ENCODE measurements at places on chromosomes 5 and 9.

GRCh38 chr9:93456504-93456903, 3.1 kb upstream of the FAM120AOS start:
- peak; percentile 71 for DNase-seq
- H3K4me3 ChIP-seq: peak overlapping the region; percentile 41
- no peaks in the 10 kb centered on the region for H3K36me3 ChIP-seq
- peak overlapping the region; percentile 68 for H3K27ac ChIP-seq
- no peaks in the 10 kb centered on the region for H3K27me3 ChIP-seq
- H3K4me1 ChIP-seq: peaks cover 76% of the 10 kb centered on the region

GRCh38 chr5:64839936-64840335, 71.2 kb downstream of the CWC27 start:
- no peak overlapping the region for H3K4me3 ChIP-seq
- DNase-seq: no peak
- peaks cover 24% of the 10 kb centered on the region for H3K36me3 ChIP-seq
- no peak overlapping the region for H3K27ac ChIP-seq

DNA sequence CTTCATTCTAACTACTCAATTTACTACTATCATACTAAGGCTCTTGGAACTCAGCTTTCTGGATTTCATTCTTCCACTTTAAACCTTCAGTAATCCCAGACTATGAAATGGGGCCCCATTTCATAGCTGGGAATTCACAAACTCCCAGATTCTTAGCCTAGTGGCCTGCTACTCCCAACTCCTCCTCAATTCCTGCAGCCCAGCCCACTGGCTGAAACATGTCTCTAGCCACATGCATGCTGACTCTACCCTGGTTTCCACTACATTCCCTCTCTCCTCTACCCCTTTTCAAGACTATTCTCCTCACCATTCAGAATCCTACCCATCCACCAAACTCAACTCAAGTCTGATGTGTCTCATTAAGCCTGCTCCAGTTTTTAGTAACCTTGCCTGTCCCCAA, 370.6 kb downstream of the BNC2 start:
- no peaks in the 10 kb centered on the region for H3K36me3 ChIP-seq
- no peak overlapping the region for H3K27ac ChIP-seq

GRCh38 chr9:92947268-92948037, at the start of gene FGD3:
Gene FGD3 (plus strand): TSS chr9:92947523. CDS start chr9:92976257, 28,734 bp downstream.
- H3K27ac ChIP-seq: no peak within 1 kb of the TSS
- H3K36me3 ChIP-seq: no peaks in the 10 kb centered on the region
- no peak for DNase-seq
- peaks cover 8% of the 10 kb centered on the region for H3K4me1 ChIP-seq
- H3K4me3 ChIP-seq: no peak within 1 kb of the TSS
- peaks cover 21% of the 10 kb centered on the region for H3K27me3 ChIP-seq

DNA sequence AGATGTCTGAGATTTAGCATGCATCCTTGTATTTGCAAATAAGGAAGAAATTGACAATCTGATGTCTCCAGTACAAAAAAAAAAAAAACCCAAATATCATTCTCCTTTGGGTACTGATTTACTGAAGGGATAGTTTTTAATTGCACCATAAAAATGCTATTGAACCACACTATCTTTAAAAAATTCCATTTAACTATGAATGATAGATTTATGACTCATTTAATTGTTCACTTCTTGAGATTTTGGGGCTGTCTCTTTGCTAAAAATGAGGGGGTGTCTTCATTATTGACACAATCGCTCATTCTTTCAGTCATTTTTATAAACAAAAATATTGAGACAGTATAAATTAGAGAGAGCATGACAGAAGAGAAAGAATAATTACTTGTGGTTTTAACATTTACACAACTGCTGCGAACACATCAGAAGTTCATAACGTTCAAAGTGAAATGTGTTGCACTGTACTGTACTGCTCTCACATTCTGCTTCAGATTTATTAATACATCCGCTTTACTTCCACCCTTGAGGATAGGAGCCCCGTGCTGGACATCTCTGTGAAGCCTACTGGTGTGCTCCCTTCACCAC, 142.3 kb downstream of the MEF2C start:
- no peaks in the 10 kb centered on the region for H3K27me3 ChIP-seq
- no peak overlapping the region for H3K27ac ChIP-seq

DNA sequence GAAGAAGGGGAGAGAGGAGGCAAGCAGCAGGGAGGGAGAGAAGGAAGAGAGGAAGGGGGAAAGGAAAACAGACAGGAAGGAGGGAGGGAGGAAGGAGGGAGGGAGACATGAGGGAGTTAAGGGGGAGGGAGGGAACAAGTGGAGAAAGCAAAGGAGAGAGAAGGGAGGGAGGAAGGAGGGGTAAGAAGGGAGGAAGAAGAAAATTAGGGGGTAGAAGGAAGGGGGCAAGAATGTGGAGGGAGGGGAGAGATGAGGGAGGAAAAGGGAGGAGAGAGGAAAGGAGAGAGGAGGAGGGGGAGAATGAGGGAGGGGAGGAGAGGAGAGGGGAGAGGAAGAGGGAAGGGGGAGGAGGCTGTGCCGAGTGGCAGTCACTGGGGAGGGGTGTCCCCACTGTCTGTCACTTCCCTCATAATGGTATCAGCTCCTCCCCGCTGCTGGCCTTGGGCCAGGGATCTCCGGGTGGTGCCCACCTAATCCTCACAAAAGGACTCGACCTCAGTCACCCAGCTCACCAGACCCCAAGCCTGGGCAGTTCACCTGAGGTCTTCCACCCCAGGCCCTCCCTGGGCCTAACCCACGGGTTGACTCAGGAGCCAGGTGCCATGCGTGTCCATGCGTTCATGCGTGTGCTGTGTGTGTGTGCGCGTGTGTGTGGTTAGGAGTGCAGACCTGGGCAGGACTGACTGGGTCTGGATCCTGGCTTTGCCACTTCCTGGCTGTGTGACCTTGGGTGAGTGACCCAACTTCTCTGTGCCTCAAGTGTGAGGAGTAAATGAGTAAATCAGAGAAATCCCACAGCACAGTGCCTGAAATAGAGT, 18.1 kb downstream of the C9orf50 start:
- H3K27me3 ChIP-seq: no peaks in the 10 kb centered on the region
- DNase-seq: peak; percentile 37
- H3K4me1 ChIP-seq: peaks cover 33% of the 10 kb centered on the region
- H3K36me3 ChIP-seq: no peaks in the 10 kb centered on the region
- H3K27ac ChIP-seq: peak overlapping the region; percentile 11
- no peak overlapping the region for H3K4me3 ChIP-seq

- no peak overlapping the region for H3K4me3 ChIP-seq
- peaks cover 100% of the 10 kb centered on the region for H3K36me3 ChIP-seq
- DNase-seq: no peak
- no peak overlapping the region for H3K27ac ChIP-seq
- H3K27me3 ChIP-seq: no peaks in the 10 kb centered on the region
- no peaks in the 10 kb centered on the region for H3K4me1 ChIP-seq
Measured at GRCh38 chr9:98007251-98007928, 24.2 kb downstream of the ANP32B start.
